Stimulated activated naive CD4-positive, alpha-beta T cell (primary cell): ENCODE measurements at places on chromosomes 1 and 21.
A peak's percentile ranks its signal among the peaks of the same experiment; 100 is the strongest.

DNA sequence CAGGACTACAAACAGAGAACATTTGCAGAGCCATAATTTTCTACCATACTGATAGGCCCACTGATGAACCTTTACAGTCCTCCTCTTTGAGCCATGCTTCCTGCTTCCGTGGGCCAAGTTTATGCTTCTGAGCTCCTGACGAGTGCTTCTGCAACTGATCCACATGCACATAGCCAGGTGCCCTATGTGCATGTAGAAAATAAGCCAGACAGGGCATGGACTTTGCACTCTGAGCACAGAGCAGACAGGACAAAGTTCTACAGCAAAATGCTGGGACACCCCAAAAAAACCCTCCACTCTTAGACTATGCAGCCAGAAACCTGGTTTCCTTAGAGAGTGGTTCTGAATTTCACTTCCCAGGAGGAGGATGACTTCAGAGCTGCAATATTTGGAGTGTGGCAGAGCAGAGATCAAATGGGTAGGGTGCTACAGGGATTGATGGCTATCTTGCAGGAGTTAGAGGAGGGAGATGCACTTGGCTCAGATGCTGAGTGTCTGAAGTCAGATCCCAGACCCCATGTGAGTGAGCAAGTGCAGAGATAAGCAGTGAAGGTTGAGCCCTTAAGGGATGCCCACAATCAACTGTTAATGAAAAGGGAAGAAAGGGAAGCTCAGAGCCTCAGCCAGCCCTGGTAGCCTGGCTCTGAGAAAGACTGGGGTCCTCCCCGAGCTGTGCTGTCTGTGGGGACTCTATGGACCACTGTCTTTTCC lies 230.9 kb downstream of the DUSP10 start:
- DNase-seq = no peak

DNA sequence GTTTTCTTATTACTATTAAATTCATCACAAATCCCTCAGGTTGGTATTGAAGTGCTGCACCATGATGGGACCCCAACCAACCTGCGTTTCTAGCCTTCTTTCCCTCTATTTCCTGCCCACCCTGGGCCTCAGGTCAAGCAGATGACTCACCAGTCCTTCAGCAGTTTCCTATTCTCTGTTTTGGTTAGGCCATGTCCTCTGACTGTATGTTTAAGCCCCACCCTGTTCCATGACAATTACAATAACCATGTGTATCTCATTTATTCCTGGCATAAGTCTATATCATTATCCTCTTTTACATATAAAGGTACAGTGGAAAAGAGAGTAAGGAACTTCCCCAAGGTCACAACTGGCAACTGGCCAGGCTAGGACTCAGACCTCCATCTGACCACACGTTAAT lies 5.3 kb upstream of the FAM78B start:
- no peak for DNase-seq

DNA sequence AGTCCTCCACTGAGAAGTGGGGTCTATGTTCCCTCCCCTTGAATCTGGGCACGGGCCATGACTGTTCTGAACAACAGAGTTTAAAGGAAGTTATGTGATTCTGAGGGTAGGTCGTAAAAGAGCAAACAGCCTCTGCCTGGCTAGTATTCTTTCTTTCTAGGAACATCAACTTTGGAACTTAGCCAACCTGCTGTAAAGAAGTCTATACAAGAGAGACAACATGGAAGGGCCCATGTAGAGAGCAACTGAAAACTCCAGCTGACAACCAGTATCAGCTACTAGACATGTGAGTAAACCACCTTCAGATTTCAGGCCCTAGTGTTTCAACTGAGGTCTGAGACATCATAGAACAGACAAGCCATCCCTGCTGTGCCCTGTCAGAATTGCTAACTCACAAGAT lies 7.5 kb downstream of the SELENOF start:
- DNase-seq = no peak

DNA sequence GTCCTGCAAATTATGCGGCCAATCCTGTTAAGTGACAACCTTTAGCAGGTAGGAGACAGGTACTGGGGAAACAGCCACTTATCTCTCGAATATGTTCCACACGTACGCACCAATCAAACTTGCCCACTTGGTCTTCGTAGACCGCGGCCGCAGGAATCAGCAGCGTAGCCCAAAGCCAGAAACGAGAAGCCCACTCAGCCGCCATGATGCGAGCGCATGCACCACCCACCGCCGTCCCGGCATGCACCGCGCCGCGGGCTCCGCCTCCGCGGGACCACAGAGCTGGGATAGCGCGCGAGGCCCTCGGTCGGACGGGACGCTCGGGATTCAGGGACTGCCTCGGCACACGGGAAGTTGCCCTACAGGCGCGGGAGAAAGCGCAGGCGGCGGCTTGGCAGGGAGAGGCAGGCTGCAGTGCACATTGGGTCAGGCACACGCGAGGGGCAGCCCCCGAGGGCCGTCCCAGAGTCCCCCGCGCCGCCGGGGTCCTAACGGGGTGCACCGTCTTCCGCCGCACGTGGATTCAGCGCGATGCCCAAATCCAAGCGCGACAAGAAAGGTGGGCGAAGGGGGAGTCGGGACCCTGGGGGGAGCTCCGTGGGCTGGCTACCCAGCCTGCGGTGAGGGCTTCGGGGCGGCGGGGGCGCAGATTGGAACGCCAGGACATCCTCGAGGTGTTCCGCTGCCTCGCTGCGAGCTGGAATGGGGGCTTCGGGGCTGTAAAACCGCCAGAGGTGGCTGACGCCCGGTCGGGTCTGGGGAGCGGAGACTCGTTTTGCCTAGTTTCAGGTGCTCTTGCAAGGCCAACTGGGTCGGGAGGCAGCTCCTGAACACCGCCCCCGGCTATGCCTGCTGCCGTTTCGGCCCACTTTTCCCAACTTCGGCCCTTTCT lies at the start of the genes EMC1 and MRTO4:
TSS of gene EMC1 (minus strand) at position 220 of the 892 bp plus-strand sequence. CDS start at position 205, 15 bp downstream.
TSS of gene MRTO4 (plus strand) at position 501 of the 892 bp plus-strand sequence. CDS start at position 532, 31 bp downstream.
- peak; percentile 95 for DNase-seq

- DNase-seq = no peak
Observed at GRCh38 chr21:35038772-35039319, 10.3 kb downstream of the RUNX1 start.

DNA sequence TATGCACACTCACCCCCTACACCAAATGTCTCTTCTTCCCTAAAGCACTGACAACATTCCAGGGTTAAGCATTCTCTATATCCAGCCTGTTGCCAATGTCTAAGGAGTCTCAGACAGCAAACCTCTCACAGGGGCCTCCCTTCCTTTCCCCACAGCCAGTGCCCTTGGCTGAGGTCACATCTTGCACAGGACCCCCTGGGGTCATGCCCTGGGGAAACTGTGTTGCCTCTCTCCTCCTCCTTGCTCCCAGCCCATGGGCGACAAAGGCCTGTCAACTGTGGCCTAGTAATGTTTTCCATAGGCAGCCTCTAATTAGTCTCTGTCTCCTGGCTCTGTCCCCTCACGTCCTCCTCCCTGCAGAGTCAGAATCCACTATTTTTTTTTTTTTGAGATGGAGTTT lies 54.6 kb downstream of the NENF start:
- DNase-seq = no peak

DNA sequence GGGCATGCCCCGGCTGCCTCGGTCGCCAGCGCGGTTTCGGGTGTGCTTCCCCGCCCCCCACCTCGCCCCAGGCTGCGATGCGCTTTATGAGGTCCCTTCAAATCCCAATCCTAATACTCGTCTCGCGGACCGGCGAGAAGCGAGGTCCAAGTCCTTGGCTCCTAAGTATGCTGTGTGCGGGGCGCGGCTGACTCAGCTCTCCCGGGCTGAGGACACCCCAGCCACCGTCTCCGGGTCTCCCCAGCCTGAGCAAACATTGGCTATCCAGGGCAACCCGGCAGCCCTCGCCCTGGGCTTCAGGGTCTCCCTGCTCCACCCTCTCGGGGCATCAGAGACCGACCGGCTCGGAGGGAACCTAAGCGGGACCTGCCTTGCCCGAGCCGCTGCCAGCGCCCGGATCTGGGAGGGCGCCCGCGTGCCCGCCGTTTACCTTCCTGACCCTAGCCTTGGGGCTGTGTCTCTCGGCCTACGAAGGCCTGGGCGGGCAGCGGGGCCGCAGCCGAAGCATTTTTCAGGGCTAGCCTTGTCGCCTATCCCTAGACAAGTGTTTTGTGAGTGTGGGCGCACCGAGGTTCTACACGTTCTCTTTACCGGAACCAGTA lies 1.2 kb downstream of the ITPKB start:
- DNase-seq = no peak

DNA sequence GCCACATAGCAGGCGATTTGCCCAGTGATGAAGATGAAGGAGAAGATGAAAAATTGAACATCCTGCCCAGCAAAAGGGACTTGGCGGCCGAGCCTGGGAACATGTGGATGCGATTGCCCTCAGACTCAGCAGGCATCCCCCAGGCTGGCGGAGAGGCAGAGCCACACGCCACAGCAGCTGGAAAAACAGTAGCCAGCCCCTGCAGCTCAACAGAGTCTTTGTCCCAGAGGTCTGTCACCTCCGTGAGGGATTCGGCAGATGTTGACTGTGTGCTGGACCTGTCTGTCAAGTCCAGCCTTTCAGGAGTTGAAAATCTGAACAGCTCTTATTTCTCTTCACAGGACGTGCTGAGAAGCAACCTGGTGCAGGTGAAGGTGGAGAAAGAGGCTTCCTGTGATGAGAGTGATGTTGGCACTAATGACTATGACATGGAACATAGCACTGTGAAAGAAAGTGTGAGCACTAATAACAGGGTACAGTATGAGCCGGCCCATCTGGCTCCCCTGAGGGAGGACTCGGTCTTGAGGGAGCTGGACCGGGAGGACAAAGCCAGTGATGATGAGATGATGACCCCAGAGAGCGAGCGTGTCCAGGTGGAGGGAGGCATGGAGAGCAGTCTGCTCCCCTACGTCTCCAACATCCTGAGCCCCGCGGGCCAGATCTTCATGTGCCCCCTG lies 3.3 kb downstream of the ZBTB18 start:
- no peak for DNase-seq

DNA sequence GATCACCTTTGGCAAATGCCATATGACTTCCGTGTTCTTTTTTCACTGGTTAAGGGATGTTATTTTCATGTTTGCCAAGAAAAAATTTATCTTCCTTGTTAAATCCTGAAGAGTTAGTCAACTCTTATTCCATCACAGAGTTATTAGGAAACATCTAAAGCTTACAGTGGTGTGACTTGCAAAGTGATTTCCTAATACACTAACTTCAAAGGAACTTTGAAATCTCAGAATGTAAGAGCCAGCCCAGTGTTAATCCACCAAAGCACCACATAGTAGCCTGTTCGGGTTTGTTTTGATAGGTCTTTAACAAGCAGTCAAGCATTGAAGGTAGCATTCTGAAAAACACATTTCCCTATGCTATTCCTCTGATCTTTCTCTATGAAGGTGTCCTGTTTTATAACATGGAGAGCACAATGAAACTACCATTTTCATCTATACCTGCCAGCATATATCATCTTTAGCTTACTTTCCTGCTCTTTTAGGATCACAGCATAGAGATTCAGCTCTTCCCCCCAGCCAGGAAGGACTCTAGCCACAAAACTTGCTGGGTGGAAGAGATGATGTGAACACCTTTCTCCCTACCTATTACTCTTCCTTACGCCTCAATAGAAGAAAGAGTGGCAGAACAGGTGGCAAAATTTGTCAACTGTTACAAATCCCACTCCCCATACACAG lies 82.4 kb upstream of the MAGI3 start:
- no peak for DNase-seq

GRCh38 chr21:44579056-44579832 lies 1.2 kb downstream of the KRTAP10-5 start:
- DNase-seq = no peak
